NCI-H1694 (cell line): ENCODE measurements at places on chromosomes 11 and 22.

DNA sequence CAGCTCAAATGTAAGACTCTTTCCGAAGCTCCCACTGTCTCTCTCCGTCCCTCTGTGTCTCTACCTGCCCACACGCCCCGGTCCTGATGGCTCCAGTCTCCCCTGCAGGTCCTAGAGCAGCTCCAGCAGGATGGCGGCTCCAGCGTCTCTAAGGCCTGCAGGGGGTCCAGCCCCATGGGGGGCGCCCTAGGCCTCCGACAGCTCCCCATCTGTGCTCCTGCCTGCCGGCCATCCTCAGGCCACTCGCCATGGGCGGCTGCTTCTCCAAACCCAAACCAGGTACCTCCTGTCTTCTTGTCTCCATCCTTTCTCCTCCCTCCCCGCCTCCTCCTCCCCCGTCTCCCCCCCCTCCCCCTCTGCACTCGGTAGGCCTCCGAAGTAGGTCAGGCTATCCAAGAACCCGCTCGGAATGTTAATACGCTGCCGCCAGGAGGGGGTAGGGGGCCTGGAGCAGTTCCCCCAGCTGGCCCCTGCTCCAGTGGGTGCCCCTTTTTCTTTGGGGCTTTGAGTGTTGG is 699 bp downstream of the AIFM3 start:
- DNase-seq = no peak

DNA sequence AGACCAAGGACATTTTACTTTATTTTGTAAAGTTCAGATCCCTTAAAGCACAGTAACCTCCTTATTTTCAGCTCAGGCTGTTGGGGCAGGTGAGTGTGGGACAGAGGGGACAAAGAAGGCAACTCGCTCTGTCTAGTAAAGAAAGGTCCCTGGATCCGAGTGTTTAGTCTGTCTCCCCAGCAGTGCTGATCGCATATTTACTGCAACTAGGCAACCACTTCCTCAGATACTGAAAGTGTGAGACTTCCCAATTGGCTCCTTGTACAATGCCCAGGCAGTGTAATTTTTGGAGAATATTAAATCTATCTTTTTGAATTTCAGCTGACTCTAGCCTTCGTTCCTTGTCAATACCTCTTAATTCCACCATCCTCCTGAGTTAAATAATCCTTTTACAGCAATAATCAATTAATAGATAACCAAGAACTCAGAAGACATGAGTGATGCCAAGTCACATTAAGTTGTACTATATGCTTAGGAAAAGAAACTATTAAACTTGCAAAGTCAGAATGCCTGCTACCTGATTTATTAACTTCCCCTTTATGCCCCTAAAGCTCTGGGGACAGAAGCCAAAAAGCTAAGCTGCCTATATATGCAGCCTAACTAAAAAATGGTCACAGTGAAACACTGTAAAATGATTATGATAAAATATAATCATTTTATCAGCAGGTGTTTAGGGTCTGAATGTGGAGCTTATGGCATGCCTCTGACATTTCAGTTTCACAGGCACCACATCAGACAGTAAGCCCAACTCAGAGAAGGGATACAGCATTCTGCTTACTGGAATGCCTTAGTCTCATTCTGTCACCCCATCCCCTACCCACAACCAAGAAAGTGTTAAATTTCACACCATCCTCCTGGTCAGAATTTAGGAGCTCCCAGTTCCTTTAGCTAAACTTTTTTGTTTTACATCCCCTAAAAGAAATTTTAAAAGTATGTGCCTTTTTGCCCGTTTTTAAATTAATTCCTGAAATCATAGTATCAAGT is 138.7 kb downstream of the TRIM44 start:
- no peak for DNase-seq

- no peak for DNase-seq
Measured at GRCh38 chr11:16393340-16393739, 37.0 kb upstream of the SOX6 start.

DNA sequence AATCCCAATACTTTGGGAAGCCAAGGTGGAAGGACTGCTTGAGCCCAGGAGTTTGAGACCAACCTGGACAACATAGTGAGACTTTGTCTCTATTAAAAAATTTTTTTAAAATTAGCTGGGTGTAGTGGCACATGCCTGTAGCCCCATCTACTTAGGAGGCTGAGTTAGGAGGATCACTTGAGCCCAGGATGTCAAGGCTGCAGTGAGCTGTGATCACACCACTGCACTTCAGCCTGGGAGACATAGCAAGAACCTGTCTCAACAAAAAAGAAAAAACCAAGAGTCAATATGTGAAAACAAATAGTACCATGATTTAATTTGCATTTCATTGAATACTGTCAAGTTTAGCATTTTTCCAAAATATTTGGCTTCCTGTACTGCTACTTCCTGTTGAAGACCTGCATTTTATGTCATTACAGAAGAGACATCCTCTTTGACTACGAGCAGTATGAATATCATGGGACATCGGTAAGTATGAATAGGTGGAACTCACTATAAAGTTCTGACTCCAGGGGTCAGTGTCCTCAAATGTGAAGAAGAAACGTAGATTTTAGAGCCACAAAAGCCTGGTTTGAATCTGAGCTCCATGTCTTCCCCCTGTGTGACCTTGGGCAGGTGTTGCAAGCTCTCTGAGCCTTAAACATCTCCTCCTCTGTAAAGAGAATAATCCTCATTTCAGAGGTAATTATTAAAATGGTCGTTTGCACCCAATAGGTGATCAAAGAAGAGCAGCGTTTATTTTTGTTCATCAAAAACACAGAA is 16.0 kb downstream of the CDC45 start:
- DNase-seq = no peak

DNA sequence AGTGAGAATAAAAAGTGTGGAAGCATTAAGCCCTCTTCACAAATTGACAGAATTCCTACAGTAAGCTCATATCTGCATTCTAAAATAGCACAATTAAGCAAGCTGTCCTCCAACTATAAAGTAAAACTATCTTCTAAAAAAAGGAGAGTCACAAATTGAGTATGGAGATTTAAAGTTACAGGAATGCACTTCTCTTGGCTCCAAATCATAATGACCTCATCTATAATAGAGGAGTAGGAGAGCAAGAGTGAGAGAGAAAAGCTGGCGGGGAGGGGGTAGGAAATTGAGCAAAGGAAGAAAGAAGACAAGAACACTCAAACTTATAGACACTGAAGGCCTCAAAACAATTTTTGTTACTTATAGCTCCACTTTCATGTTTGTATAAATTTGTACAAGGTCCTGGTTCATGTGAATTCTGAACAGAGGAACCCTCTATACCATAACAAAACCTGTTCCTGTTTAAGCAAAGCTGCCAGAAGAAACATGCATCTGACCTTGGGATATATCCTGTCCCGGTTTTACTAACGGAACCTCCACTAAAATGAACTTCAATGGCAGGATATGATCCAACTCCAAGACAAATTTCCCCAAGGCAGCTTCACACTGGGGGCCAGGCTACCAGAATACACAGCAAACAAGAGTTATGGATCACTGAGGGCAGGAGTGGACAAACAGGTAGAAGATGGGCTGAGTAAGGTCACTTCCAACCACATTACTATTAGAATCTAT is 37.2 kb downstream of the SLC35F2 start:
- no peak for DNase-seq
